Heart right ventricle (tissue), 16 donors: ENCODE measurements at places on chromosomes 4 and X. TPM values are rescaled to one million over a fixed set of nuclear protein-coding genes. Genes with fewer than 3 reads are reported as not detected.

The HS3ST1 gene
- 0.88 TPM for polyA plus RNA-seq

The BMPR1B gene
- polyA plus RNA-seq, result 0.04 TPM

The TEX13D gene
- polyA plus RNA-seq, result not detected

GRCh38 chr4:1092026-1092982, 21.1 kb downstream of the RNF212 start:
- DNase-seq, result no peak

DNA sequence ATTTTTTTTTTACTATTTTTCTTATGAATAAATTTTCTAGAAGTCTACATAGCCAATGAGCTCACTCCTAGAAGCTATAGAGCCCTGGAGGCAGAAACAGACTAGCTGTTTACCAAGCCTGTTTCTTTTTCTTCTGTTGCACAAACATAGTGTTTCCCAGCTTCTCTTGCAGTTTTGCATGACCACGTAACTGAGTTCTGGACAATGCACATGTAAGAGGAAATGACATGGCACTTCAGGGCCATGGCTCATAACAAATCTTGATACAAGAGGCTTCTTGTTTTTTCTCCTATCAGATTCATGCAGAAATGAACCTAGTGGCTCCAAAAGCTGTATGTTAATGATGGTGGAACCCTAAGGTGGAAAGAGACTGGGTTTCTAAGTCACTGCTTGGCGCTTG, 127.4 kb downstream of the ZNF330 start:
- DNase-seq, result no peak

DNA sequence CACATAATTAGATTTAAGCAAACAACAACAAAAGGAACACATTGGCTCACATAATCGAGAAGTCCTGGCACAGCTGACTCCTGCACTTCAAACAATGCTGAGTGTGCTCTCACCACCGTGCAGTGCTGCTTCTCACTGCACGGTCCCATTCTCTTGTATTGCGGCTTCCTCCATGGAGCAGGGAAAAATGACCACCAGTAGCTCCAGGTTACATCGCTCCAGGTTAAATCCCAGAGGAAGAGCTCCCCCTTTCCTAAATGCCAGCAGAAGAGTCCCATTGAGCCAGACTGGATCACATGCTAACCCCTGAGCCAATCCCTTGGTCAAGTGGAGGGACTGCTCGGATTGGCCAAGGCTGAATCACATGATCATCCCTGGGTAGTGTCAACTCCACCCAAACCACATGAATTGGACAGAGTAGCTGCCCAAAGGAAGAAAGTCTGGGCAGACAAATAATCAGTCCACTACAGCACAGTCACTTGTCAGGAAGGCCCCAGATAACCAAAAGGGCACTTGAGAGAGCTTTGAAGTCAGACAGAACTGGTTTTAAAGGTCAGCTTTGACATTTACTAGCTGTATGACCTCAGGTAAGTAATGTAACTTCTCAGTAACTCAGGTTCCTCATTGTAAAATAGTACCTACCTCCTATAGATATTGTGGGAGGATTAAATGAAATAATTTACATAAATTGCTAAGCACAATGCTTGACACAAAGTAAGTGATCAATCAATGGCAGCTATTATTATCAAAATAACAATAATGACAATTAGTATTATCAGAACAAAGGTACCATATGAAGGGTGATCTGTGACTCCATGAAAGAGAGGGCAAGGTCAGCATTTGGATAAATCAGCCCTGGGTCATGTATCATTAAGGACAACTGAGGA, 14.3 kb downstream of the TEC start:
- DNase-seq, result no peak

- no peak for DNase-seq
These were observed 359.0 kb upstream of the ATOH1 start for GRCh38 chr4:93469560-93469959.

- DNase-seq, result no peak
These were observed 23.1 kb downstream of the JADE3 start for GRCh38 chrX:46935295-46935694.

DNA sequence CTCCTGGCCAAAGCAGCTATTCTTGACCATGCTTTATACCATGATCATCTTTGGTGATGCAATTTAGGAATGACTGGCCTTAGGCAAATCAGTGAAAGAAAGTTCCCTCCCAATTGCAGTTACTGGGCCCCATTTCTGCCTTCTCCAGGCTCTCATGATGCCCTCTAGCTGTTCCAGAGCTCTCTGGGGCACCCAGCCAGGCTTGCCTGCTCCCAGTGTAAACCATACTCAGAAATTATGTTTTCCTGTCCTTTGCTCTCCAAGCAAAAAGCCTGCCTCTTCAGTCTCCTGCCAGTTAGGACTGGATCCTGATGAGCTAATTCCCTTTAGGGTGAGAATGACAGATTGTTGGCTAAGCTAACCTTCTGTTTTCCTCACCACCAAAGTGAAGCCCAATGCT, 85.3 kb upstream of the RBPJ start:
- peak; percentile 48 for DNase-seq
